ENCODE measurements at places on chromosomes 7 and 10.

DNA sequence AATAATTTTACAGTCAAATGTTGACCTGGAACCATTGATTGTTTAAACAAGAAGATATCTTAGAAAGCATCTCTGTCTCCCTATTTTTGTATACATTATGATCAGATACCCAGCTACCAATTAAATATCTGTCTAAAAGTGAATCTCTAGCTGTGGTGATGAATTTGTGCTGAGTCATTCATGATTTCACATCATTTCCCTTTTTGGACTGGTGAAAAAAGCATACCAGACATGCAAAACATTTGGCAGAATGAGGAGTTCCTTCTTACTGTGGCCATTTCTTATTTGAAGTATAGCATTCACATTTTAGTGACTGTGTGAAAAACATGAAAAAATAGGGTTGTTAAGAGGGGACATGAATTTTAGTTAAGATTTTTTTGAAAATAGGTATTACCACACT lies 98.0 kb upstream of the GATA3 start:
- no peak for DNase-seq

DNA sequence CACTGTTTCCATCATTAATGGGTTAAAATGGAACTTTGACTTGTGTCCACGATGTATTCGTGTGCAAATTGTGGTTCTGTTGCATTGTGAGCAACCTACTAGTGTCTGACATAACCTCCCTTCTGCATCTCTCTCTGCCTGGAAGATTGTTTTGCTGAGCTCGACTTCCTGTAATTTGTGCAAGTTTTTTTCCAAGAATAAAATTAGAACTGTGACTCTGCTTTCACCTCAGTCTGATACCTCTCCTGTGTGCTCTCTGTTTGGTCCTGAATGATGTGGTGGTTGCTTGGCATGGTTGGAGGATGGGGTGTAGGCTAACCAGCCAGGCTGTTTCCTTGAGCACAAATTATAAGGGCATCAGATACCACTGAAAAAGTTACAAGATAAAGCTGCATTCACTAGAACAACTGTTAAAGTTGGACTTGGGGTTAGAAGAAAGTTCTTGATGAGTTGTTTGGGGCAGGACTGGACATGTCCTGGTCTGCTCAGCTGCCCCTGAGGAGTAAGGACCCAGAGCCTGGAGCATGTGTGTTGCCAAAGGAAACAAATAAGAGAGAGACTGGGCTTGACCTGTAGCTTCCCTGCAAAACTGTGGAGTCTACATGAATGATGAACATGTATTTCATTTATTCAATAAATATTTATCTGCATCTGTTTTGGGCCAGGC lies 1.9 kb upstream of the VOPP1 start:
- peak; percentile 62 for DNase-seq

DNA sequence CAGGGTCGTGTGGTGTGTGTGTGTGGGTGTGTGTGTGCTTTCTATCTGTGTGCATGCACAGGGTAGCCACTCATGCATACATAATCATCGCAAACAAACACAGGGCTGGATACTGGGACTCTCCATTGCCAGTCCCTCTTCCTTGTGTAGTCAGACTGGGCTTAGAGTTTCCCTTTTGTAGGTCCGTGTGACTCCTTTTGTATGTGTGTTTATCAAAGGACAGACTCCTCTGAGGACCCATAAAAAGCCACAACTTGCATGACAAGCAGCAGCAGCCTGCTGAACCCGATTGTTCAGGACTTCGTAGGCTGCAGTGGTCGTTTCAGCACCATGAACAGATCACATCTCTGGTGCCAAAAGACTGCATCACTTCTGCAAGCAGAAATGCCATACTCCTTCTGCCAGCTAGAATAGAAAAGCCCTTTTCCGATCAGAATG lies 895 bp downstream of the VSTM2A start:
- no peak for DNase-seq

DNA sequence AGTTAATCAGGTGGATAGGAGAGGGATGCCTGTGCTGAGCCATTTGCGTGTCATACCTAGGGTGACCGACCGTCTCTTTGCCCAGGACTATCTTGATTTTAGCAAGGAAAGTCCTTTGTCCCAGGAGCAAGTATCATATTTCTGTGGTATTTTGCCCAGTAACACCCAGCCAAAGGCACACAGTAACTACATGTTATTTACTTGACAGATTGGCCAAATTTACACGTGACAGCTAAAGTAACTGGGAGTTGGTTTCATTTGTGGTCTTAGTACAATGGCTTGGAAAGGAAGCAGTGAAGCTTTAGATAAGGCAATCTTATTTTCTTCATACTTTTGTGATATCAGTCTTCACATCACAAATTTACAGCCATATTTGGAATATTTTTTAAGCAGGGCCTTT lies 142.1 kb downstream of the JCAD start:
- no peak for DNase-seq

GRCh38 chr7:101919363-101920115 lies 102.1 kb downstream of the CUX1 start:
- DNase-seq: no peak

GRCh38 chr10:121137533-121137932 lies 286.4 kb downstream of the WDR11 start:
- no peak for DNase-seq

DNA sequence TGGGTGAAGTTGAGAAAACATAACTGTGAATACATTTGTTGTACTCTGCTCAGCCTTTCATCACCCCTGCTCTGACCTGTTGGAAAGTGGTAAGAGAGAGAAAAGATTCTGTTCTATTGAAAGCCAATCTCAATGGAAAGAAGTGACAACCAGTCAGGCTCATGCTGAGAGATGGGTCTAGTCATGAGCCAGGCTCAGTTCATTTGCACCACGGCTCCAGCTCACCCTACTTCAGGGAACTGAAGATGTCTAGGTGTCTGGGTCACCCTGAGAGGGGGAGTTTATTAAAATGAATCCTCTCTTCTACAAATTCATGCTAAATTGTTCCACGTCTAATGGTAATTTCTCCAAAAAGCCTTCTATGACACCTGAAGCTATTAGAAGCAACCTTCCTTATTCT lies 12.1 kb upstream of the FAS start:
- DNase-seq: no peak

DNA sequence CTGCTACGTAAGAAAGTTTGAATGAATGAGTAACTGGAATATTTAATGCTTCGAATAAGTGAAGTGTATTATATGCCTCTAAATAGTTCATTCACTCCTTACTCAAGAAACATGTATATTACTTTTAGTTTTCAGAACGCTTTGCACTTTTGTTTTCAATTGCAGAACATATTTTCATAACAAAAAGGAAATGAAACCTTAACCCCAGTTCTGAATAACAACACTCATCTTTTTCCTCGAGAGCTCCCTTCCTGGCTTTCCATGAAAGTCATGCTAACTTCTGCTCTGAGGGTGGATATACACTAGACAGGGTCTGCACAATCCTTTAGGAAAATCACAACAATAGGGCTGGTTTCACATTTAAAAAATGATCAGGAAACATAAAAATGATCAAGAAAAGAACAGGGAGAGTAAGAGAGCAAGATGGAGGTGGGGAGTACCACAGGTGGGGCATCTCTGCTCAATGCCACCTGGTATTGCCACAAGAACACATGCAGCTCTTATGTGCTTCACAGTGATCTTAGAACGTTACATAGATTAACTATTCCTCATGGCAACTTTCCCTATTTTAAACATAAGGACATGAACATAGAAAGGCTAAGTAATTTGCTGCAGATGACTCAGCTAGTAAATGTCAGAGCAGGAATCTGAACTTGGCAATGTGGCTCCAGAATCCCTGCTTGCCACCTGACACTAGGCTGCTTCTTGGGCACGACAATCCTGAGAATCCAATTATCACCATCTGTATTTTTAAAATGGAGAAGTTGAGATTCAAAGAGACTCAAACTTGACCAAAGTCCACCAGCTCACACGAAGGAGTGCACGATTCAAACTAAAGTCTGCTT lies 219.5 kb upstream of the AOAH start:
- DNase-seq: no peak

- no peak for DNase-seq
Observed at GRCh38 chr10:86691333-86692022, 23.2 kb downstream of the LDB3 start.

DNA sequence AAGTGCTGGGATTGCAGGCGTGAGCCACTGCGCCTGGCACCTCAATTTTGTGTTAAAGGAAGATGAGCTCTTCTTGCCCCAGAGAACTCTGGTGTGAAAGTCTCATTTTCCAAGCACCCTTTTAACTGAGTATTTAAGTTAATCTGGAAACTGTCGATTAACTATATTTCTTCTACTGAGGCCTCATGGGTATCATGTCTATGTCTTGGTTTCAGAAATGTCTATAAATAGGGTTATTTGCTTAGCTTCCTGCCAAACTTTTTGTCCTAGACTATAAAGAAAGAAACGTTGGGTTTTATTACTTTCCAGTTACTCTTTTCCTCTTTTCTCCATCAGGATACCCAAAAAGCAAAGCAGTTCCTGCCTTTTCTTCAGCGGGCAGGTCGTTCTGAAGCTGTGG lies 102.4 kb downstream of the LRRC4 start:
- no peak for DNase-seq

GRCh38 chr10:78575400-78575799 lies 493.4 kb upstream of the ZMIZ1 start:
- no peak for DNase-seq

DNA sequence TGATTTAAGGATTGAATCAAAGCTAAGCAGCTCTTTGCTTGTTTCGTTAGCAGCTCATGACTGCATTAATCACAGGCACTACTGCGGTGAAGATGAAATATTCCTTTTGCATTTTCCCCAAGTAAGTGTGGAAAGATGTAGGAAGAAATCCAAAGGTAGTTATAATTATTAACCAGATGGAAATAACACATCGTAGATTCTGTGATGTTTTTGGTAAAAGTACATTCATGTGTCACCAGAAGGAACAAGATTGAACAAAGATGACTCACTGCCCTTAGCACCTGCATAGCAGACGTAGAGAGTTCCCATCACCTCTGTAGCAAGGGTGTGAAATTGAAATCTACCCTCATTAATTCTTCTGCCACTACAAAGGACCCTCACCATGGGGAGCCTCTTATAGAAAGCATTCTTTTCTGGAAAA lies 37.1 kb downstream of the SMURF1 start:
- no peak for DNase-seq

- DNase-seq: no peak
Observed at GRCh38 chr7:5452937-5453540, 29.4 kb upstream of the TNRC18 start.

GRCh38 chr7:117807676-117808075 lies 65.6 kb downstream of the CTTNBP2 start:
- no peak for DNase-seq

- DNase-seq: no peak
Observed at GRCh38 chr7:5226921-5227785, 37.1 kb downstream of the WIPI2 start.

- DNase-seq: no peak
Observed at GRCh38 chr10:114487815-114488536, 83.7 kb upstream of the AFAP1L2 start.

- no peak for DNase-seq
Observed at GRCh38 chr10:45023426-45023825, 22.7 kb downstream of the ZNF22 start.

DNA sequence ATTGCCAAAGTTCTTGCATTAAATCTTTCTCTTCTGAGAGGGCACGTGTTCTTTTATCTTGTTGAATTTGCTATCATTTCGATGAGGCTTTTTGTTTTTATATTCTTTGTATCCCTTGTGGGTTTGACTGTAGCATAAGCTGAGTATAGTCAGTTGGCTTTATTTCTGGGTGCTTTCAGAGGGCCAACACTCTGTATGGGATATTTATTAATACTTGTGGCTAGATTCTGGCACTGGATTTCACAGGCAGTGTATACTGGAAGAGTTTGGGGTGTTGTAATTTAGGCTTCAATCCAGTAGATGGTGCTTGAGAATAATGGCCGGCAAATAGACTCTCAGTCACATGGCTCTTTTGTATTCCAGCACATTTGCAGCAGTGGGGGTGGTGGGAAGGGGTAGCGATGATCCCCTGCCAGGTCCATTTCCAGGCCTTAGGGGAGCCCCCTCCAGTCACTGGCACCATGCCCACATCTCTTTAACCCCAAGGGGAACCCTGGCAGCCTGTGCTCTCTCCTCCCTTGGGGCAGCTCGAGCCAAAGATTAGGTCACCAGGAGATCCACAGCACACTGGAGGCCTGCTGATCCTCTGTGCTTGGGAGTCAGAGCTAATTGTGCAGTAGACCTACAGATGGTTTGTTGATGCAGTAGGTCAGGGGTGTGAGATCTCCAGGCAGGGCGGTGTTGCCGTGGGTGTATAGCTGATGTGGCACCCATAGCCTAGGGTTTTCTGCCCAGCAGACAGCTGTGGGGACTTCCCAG lies 81.8 kb downstream of the PTPN20 start:
- no peak for DNase-seq

GRCh38 chr7:157664034-157664433 lies 327.2 kb downstream of the DNAJB6 start:
- DNase-seq: no peak

DNA sequence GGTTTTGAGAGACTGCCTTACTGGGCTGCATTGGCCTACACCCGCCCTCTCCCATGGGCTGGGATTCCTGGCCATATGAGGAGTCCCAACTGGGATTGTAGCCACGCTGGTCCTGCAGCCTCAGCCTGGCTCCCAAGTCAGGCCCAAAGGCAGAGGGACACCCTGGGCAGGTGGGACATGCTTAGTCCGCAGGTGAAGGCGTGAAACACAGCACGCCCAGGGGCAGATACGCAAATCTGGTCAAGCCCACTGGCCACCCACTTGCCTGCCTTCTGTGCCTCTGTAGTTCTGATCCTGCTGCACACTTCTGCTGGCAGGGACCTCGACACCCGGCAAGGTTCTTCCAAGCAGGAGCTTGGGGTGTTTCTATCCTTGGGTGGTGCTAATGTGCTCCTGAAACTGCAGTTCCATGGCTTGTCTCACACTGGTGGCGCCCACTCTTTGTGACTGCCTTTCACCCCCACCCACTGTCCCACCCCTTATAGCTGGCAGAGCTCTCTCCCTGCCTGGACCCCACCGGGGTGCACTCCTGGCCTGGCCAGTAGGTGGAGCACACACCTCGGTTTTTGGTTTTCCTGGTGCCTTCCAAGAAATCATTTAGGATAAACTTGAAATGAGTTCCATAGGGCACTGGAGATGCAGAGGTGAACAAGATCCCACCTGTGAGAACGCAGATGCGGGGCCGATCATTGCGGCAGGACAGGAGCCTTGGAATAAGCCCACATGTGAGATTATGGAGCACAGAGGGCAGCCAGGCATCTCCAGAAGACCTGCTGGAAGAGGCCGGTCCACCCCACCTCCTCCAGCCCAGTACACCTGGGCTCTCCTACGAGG lies 47.9 kb downstream of the MKI67 start:
- peak; percentile 55 for DNase-seq

- no peak for DNase-seq
Observed at GRCh38 chr7:24419511-24419910, 135.5 kb downstream of the NPY start.

GRCh38 chr10:62172465-62172864 lies 96.2 kb downstream of the RTKN2 start:
- DNase-seq: no peak

DNA sequence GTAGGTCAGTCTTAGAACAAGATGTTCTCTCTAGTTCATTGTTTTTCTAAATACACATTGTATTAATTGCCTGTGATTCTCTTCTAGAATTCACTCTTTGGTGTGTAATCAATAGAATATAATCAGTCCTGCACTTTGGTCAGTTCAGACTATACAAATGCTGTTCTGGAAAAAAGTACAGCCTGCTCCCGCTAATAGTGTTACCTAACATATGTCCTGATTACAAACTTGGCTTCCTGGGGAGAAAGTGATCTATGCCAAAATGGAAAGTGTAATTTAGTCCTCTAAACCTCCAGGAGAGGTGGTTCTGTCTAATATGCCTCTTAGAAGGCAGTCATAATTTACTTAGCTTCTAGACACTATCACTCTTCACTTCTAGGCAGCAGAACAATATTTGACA lies 215.5 kb downstream of the SEMA3D start:
- no peak for DNase-seq

GRCh38 chr10:132916421-132916841 lies 25.9 kb downstream of the CFAP46 start:
- no peak for DNase-seq

Measured in CD4-positive, alpha-beta T cell treated with Interleukin-6 for 4 hours (primary cell).